ENCODE measurements at places on chromosomes 2 and 18. TPM values are rescaled to one million over a fixed set of nuclear protein-coding genes. Genes with fewer than 3 reads are reported as not detected.
A peak's percentile ranks its signal among the peaks of the same experiment; 100 is the strongest.

- DNase-seq = no peak
Observed at GRCh38 chr18:5986257-5986931, 91.1 kb upstream of the TMEM200C start.

DNA sequence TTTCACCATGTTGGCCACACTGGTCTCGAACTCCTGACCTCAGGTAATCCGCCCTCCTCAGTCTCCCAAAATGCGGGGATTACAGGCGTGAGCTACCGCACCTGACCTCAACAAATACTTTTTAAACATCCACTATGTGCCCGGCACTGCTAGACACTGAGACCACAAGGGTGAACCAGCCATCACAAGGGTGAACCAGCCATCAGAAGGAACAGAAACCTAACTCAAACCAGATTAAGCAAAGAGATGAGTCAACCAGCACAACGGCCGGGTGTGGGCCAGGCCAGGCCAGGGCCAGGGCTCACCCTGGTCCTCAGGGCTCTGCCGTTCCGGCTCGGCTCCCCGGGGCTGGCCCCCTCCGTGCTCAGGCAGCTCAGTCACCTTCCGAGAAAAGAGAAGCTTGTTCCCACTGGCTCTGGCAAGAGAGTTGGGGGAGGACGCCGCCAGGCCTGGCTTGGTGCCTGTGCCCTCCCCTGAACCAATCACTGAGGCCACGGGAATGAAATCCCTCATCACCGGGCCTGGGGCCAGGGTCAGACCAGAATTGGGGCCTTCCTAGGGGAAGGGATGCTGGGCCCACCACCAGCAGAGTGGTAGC lies 4.4 kb downstream of the TEX44 start:
- no peak for DNase-seq

DNA sequence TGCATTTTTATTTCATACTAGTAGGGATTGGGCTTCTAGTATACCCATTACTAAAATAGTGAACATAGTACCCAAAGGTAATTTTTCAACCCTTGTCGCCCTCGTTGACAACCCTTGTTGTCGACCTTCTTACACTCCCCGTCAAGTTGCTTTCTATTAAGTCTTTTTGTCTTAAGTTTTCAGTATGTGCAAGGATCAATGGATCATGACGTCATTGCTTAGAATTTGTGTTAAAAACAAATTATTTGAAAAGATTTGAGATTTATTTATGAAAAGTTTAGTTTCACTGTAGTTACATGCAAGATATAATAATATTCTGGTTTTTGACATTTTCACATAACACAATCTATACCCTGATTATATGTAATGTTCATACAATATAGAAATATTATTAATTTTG lies 110.4 kb downstream of the CBLN2 start:
- DNase-seq = no peak

Gene BUB1
- 66.4 TPM for total RNA-seq

DNA sequence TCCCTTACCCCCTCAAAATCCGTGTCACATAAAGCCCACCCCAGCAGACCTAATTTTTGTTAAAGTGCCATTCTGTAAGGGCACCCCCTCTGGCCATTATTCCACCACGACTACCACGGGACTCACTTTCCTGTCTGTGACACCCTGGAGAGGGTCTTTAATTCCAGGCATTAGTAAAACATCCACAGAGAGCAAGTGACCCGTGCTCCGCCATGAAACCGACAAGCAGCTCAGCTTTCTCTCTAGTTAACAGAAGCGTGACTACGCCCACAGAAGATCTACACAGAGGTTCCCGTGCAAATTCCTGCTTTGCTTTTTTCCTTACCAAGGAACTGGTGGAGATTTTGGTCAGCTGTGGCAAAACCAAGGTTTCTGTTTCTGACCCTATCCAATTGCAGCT lies 4.4 kb downstream of the SIGLEC15 start:
- DNase-seq = no peak

DNA sequence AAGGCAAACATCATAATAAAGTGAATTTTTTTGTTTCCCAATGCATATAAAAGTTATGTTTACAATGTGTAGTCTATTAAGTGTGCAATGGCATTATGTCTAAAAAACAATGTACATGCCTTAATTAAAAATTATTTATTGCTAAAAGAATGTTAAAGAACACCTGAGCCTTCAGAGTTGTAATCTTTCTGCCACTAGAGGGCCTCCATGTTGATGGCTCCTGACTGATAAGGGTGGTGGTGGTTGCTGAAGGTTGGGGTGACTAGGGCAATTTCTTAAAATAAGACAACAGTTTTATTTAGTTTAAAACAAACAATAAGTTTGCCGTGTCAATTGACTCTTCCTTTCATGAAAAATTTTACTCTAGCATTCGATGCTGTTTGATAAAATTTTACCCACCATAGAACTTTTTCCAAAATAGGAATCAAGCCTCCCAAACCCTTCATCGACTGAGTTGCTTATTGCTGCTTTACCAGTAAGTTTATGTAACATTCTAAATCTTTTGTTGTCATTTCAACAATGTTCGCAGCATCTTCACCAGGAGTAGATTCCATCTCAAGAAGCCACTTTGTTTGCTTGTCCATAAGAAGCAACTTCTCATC lies 32.3 kb downstream of the MAP3K2 start:
- DNase-seq = peak; percentile 25

- no peak for DNase-seq
Observed at GRCh38 chr2:155308367-155309009, 610.0 kb downstream of the KCNJ3 start.

DNA sequence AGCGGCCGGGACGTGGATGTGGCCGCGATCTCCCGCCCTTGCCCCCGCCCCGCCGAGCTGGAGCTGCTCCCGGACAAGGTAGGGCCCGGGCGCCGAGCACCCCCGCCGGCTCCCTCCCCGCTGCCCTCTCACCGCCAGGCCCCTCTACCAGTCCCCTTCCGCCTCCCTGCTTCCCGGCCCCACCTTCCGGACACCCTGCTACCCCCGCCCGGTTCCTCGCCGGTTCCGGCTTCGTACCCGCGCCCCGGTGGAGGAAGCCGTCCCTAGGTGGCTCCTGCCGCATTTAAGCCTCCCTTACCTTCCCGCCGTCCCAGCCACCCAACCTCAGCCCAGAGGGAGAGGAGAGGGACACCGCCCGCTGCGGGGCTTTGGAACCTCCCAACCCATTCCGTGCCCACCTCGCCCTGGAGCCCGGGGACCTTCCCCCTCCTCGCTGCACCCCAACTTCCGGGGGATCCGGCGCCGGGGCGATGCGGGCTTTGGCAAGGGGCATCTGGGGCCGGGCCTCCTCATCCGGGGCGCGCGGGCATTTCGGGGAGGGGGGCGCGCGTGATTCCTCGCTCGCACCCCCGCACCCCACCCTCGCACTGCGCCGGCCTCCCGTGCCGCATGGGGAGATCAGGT lies 475 bp downstream of the B3GNT2 start:
- DNase-seq = no peak
